ENCODE measurements at places on chromosomes 13 and 19.

- DNase-seq, result peak; percentile 32
These were observed 467 bp downstream of the LAMP1 start for GRCh38 chr13:113297370-113298042.

GRCh38 chr19:9968820-9969687 lies 32.7 kb upstream of the OLFM2 start:
- DNase-seq, result no peak

GRCh38 chr13:50400035-50400726 lies 384.9 kb downstream of the KCNRG start:
- peak; percentile 49 for DNase-seq

DNA sequence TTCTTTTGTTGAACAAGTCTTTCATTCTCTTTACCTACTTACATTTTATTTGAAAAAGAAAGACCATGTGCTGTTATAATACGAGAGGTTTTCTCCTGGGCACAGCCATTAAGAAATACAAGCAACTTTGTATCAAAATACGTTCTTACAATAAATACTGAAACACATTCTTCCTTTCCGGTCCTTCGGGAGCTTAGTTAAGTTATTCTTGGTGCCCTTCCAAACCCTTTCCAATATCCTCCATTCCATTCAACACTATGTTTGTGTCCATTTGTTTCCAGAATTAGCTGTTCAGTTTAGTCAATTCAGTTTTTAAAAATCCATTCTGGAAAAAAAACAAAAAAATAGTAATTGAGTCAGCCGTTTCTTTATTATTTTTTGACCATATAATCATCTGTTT lies 746.8 kb upstream of the SLC10A2 start:
- DNase-seq, result no peak

DNA sequence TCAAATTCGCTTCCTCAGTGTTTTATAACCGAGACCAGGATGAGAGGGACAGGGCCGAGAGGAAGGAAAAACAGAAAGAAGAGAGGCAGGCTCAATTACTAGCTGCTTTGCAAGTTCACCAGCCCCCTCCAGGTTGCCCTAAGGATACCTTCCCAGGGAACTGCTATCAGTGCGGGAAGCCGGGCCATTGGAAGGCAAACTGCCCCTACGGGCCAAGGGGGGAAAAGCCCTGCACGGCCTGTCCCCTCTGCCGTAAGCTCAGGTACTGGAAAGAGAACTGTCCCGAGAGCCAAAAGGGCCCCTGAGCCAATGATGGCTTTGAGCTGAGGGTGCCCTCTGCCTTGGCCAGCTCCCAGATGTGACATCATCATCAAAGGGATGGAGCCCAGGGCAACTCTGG lies 3.2 kb upstream of the ERVV-1 start:
- no peak for DNase-seq

DNA sequence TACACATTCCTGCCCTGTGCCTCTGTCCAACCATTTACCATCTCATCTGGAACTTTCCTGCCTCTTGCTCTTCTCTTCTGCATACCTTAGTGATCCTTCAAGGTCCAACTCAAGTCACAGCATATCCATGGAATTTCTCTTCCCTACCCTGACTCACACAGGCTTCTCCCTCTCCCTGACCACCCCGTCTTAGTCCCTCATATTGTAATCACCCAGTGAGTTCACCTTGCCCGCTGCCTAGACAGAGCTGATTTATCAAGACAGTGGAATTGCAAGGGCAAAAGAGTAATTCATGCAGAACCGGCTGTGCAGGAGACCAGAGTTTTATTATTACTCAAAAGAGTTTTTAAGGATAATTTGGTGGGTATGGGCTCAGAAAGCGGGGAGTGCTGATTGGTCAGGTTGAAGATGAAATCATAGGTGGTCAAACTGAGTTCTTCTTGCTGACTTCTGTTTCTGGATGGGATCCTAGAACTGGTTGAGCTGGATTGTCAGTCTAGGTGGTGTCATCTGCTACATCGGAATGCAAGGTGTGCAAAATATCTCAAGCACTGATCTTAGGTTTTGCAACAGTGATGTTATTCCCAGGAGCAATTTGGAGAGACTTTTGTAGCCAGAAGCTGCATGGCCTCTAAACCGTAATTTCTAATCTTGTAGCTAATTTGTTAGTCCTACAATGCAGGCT lies 67.2 kb downstream of the HSPH1 start:
- DNase-seq, result peak; percentile 94

DNA sequence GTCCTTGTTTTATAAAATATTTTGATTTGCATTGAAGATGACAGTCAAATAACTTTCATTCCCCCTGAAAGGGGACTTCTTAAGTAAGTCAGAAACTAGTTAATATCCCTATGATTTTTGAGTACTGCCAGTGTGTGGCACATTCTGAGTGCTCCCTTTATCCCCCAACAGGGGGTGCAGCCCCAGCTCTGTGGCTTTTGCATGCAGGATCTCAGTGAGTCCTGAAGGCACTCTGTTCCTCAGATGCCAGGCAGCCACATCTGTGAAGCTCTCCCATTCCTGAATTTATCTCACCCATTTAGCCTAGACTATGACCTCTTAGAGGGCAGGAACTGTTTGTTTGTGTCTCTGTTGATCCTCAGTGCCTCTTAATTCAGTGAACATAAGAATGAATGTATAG lies 123.1 kb downstream of the CDK8 start:
- peak; percentile 25 for DNase-seq

DNA sequence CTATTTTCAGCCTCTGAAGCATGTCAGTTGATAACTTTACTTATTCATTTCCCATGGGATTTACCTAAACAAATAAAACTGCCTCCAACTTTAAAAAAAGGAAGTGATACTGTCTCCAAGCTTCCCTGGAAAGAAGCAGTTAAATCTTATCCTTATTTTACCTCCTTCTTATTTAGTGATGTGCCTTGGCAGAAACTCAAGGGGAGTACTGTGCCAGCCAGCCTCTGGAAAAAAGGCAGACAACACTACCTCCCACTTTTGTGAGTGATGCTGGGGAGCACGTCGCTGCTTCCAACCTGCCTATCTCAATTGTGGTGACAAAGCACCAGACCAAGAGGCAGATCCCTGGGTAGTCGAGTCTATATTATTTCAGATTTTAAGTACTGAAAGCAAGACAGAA lies 765.6 kb downstream of the DIAPH3 start:
- DNase-seq, result no peak

DNA sequence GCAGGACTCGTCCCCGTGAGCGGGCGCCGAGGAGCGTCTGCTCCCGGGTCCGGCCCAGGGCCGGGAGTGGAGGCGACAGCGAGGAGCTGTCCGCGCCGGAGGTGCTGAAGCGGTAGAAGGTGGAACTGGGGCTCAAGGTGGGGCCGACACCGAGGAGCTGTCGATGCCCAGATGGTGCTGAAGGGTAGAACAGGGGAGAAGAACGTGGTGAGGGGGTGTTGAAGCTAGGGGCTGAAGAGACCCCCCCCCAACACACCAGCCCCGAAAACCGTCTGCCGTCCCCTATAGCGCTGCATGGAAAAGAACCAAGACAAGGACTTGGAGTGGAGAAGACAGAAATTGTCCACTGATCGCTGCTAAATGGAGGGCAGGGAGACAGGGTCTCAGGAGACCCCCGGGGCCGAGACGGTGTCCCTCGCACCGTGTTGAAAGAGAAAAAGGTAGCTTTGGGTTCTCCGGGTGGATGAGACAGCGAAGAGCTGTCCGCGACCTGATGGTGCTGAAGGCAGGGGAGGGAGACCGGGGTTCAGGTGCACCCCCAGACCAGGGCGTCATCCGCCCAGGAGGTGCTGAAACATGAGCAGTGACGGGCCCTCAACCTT lies 7.1 kb upstream of the PDE4C start:
- peak; percentile 63 for DNase-seq

DNA sequence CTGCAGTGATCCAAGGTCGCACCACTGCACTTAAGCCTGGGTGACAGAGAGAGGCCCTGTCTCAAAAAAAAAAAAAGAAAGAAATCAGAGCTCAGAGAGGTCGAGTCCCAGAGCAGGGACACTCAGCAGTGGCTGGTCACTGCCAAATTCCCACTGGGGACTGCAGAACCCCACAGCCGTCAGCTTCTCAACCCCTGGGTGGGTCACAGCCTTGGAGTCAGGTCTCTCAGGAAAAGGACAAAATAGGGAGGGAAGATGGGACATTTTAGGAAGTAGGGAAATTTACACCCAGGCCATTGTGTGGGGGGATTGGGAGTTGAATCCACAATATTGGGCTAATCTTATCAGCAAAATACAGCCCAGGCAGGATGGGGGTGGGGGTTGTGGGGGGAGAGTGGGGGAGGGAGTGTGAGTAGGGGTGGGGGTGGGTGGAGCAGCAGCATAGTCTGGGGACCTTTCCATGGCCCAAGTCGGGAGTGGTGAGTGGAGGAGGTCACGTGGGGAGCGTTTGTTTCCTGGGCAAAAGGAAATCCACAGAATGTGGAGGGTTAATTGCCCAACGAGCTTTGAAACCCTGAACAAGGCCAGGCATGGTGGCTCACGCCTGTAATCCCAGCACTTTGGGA lies 5.0 kb upstream of the CCDC194 start:
- no peak for DNase-seq

- no peak for DNase-seq
These were observed 43.6 kb upstream of the SACS start for GRCh38 chr13:23477101-23477500.

DNA sequence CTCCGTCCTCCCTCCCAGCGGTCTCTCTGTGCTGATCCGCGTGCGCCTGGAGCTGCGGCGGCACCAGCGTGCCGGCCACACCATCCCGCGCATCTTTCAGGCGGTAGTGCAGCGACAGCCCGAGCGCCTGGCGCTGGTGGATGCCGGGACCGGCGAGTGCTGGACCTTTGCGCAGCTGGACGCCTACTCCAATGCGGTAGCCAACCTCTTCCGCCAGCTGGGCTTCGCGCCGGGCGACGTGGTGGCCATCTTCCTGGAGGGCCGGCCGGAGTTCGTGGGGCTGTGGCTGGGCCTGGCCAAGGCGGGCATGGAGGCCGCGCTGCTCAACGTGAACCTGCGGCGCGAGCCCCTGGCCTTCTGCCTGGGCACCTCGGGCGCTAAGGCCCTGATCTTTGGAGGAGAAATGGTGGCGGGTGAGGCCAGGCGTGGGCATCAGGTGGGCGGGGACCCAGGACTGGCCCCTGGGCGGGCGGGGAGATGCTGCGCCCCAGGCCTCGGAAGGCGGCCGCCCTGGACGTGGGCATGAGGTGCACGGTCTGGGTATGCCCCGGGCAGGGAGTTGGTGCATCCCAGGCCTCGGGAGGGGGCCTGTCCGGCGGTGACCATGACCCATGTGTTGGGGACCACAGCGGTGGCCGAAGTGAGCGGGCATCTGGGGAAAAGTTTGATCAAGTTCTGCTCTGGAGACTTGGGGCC lies 16.4 kb downstream of the SLC27A1 start:
- DNase-seq, result no peak

DNA sequence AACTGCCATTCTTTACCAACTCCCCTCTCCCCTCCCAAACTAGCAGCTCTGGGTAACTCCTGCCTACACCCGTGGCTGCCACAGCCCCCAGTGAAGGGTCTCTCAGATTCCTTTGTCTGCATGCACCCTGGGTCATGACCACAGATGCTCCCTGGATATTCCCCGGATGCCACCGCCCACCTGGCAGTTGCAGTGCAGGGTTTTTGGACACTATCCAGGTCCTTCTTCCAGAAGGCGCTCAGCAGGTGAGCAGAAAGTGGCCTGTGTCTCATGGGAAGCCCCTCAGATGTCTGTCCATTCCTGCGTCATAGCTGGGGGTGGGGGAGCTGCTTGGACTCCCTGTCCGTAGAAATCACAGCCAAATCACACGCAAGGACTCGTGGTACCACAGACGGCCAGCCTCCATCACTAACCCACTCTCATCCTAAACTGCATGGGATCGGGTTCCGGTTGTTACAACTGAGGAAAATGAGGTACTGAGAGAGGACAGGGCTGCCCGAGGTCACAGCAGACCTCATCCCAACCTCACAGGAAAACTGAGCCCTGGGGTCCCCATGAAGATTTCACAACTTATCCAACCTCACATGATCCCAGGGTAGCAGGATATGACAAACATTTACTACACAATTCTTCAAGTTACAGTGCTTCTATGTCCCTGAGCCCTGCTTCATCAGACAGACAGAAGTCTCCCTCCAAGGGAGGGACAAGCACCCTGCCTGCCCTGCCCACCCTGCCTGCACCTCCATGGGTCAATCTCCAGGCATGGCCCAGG lies 38.6 kb downstream of the ELL start:
- DNase-seq, result no peak

- DNase-seq, result no peak
These were observed 35.5 kb upstream of the LDLR start for GRCh38 chr19:11053817-11054195.

- DNase-seq, result peak; percentile 60
These were observed 224.8 kb downstream of the NHLRC3 start for GRCh38 chr13:39263033-39263432.

GRCh38 chr13:94657167-94657566 lies 55.2 kb downstream of the SOX21 start:
- peak; percentile 65 for DNase-seq

DNA sequence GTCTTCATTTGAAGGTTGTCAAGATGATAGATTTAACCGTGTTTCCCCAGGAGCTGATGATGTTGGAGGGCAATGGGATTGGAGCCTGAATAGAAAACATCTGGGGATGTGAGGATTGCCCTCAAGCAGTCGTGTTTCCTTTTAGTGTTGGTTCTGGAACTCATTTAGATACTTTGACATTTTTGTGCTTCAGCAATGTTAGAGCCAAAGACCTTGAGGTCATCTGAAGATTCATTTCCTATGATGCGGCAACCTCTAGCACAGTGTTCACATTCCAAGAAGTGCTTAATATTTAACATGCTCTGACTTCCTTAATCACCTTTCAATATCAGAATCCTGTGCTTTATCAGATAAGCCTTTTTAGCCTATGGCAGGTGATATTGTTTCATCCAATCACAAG lies 82.7 kb downstream of the SLC10A2 start:
- no peak for DNase-seq

- DNase-seq, result peak; percentile 62
These were observed 380.8 kb downstream of the LMO7 start for GRCh38 chr13:76016799-76017400.

GRCh38 chr13:34155931-34156607 lies 338.1 kb downstream of the RFC3 start:
- DNase-seq, result peak; percentile 76

DNA sequence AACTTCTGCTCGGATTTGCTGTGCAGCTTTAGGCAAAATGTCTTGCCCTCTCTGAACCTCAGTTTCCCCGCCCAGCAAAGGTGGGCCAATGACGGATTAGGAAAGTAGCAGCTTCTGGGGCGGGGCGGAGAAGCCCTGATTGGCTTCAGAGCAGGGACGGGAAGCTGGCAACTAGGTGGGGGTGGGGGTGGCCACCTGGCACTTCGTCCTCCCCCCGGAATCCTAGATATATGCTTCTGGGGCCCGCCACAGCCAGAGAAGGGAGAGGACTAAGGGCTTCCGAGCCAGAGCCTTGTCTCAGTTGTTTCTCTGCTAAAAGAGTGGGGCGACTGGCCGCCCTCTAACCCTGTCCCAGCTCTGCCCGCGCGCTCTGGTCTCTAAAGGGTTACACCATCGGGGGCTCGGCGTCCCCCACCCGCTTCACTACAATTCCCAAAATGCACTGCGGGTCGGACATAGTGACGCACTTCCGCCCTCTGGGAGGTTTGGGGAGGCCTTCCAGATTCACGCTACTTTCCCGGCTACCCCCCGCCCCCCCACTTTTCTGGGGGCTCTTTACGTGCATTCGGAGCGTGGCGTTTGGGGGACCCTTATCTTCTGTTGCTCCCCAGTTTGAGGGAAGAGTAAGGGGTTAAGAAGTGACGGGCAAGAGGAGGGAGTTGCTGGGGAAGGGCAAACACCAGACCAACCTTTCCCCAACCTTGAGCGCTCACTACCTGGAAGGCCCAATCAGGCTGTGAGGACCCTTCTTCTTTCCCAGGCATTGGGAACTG lies 672 bp upstream of the IRF2BP1 start:
- DNase-seq, result peak; percentile 97
